ENCODE measurements at places on chromosomes 13 and 19. TPM values are rescaled to one million over a fixed set of nuclear protein-coding genes. Genes with fewer than 3 reads are reported as not detected.

Gene ZNF20
- 10.2 TPM for total RNA-seq

- H3K27ac ChIP-seq = no peak overlapping the region
- no peaks in the 10 kb centered on the region for H3K36me3 ChIP-seq
- no peak for DNase-seq
- no peaks in the 10 kb centered on the region for H3K27me3 ChIP-seq
- no peak overlapping the region for H3K4me3 ChIP-seq
These were observed 198.0 kb downstream of the ZNF536 start for GRCh38 chr19:30570194-30570593.

Gene GPR183
- total RNA-seq = 0.62 TPM

Gene OXGR1
- total RNA-seq = 0.31 TPM

Gene CD70
- total RNA-seq = 3.9 TPM

Gene ATP8B3
- total RNA-seq = 2.3 TPM

All from endodermal cell (in vitro differentiated cells).